ENCODE measurements at places on chromosomes 4 and X. TPM values are rescaled to one million over a fixed set of nuclear protein-coding genes. Genes with fewer than 3 reads are reported as not detected.

PRKG2 gene
- total RNA-seq = not detected

ZNF157 gene
- total RNA-seq = under 0.01 TPM

BTK gene
- 0.14 TPM for total RNA-seq

LRAT gene
- not detected for total RNA-seq

PAGE1 gene
- not detected for total RNA-seq

ARMCX2 gene
- 47.0 TPM for total RNA-seq

All from thoracic aorta endothelial cell (primary cell).